ENCODE measurements at places on chromosomes 7 and 10. TPM values are rescaled to one million over a fixed set of nuclear protein-coding genes. Genes with fewer than 3 reads are reported as not detected.

- no peaks in the 10 kb centered on the region for H3K4me1 ChIP-seq
- no peak overlapping the region for H3K4me3 ChIP-seq
- no peak overlapping the region for H3K27ac ChIP-seq
Measured at GRCh38 chr10:10605551-10606081, 412.1 kb upstream of the CELF2 start.

DNA sequence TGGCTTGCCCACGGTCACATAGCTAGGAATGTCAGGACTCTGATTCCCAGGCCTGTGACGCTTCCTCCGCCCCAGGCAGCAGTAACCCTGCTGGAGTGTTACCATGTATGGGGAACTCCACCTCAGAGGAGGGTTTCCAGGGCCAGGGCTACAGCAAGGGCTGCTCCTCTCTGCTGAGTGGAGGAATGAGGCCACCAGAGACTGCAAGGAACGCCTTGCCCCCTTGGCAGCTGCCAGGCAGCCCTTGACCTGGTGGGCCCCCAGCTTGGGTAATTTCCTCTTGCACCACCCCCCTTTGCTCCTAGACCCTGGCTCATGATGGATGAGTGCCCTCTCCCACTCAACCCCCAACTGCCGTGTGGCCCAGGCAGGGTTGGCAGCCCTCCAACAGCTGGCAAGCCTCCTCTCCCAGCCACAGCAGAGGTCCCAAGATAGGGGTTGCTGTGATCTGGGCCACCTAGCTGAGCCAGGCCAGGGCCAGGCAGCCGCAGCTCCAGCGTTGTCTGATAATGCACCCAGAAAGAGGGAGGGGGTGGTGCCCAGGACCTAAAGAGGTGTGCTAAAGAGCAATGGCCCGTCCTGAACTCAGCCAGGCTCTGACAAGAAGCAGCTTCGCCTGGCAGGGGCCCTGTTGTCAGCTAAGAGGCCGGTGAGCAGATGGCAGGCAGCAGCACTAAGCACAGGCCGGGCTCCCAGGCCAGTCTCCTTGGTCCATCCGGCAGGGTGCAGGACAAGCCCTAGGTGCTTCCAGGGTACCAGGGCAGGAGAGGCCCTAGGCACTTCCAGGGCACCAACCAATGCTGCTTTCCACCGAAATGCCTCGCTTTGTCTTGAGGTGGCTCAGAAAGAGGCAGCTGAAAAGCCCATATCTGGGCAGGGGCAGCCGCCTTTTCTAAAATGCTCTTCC lies 35.4 kb downstream of the DRGX start:
- no peak for DNase-seq
- H3K27me3 ChIP-seq, result no peaks in the 10 kb centered on the region
- H3K27ac ChIP-seq, result no peak overlapping the region
- no peaks in the 10 kb centered on the region for H3K36me3 ChIP-seq
- H3K4me3 ChIP-seq, result no peak overlapping the region

GRCh38 chr10:44398271-44398670 lies 13.4 kb upstream of the CXCL12 start:
- peak; percentile 18 for DNase-seq
- no peaks in the 10 kb centered on the region for H3K36me3 ChIP-seq
- no peaks in the 10 kb centered on the region for H3K27me3 ChIP-seq
- H3K4me3 ChIP-seq, result no peak overlapping the region
- H3K27ac ChIP-seq, result no peak overlapping the region

DNA sequence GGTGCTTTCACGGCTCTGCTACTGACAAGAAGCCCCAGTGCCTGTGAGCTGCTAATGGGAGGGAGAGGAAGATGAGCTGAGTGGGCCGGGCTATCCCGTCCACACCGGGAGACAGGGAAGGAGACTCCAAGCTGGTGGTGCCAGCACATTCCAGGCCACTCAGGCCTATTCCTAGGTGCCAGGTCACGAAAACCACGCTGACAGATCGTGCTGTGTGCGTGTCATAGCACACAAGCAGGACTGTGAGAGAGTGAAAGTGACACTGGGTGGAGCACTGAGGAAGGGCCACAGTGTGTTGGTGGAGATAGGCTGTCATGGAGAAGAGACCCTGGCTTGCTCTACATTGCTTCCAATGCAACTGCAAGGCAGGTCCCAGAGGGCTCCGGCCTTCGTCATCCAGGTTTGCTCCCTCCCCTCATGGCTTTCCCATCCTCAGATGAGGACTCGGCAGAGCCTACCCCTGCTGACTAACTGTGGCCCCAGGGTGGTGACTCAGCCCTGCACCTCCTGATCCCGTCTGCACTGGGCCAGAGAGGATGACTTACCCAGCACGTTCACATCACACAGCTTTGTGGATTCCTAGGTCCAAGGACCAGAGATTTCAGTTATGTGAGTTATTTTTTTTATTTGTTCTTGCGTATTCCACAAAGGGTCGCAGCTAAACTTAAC lies 167.3 kb downstream of the EGFR start:
- no peaks in the 10 kb centered on the region for H3K4me1 ChIP-seq
- DNase-seq, result no peak
- H3K4me3 ChIP-seq, result no peak overlapping the region
- no peaks in the 10 kb centered on the region for H3K27me3 ChIP-seq

DNA sequence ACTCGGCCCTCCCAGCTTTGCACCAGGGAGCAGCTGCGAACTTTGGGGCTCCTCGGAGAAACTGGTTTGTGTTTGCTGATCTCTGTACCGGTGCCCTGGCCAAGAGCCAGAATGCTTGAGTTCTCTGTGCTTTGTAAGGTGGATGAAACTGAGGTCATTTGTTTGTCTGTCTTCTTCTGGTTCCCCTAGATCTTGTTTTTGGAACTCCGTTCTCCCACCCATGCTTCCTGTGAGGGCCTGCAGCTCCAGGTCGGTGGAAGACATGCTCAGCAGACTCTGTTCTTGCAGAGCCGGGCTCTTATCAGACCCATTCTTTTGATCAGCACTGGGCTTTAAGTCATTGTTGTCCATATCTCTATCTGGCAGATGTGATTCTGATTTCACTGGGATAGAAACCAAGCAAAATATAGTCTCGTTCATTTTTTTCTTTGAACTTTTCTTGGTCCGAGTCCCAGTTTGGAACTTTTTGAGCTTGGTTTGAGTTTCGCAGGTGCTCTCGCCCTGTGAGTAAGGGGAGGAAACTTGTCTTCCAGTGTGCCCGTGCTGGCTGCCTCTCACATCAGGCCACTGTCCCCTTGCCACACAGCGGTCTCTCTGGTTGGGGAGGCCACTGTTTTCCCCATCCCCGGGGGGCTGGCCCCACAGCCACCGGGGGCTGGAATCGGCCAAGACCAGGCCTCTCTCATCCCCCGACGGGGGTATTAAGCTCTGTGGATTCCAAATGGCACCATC lies 31.2 kb downstream of the JCAD start:
- no peaks in the 10 kb centered on the region for H3K4me1 ChIP-seq
- H3K36me3 ChIP-seq, result no peaks in the 10 kb centered on the region
- H3K4me3 ChIP-seq, result no peak overlapping the region
- DNase-seq, result peak; percentile 36

DNA sequence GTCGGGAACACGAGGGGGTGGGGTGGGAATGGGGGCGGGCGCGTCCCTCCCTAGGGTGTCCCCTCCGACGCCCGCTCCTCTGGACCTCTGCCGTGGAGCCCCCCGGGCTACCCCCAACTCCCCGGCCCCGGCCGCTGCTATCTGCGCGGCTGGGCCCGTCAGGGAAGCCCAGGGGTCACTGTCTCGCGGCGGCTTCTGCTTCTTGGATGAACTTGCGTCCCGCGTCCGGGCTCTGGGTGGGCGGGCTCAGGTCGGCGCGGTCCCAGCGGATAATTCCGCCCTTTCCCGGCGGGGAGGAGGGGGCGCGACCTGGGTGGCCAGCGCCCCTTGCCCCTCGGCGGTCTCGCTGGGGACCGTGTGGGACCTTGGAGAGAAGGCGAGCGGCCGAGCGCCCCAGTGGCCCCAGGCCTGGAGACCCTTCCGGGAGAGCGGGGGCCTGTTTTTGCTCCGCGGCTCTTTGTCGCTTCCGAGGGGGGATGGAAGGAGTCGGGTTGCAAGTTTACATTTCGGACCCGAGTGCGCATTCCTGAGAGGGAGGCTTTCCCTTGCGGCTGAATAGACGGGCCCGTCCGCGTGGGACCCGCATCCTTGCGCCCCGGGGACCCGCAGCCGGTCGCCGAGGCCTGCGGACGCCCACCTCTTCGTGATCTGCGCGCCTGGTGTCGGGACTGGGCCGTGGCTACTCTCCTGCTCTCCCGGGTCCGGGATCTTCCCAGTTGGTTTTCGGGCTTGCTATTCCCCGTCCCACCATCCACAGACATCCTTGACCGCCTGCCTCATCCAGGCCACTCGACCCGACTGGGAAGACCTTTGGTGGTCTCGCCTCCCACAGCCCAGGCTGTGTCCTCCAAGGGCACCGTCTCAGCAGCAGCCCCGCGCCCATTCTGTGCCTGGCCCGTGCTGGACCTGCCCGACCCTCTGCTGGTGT lies 812 bp downstream of the DOCK1 start:
- peak overlapping the region; percentile 92 for H3K4me3 ChIP-seq
- peak; percentile 26 for DNase-seq
- H3K36me3 ChIP-seq, result no peaks in the 10 kb centered on the region

DNA sequence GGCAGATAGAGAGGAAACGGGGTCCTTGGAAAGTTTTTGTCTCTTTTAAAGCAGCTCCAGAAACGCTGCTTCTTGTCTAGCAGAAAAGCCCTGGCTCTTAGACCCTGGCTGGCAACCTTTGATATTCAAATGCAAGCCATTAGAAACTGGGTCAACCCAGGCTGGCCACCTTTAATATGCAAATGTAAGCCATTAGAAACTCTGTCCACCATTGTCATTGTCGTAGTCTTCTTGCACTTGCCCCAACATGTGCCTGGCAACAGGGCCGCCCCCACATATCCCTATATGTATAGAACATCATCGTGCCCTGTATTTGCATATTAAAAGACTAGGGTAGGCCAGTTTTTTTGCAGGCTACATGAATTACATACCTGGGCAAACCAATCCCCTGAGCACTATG lies 621.3 kb upstream of the DPP6 start:
- no peaks in the 10 kb centered on the region for H3K4me1 ChIP-seq

GRCh38 chr7:139084709-139085108 lies 24.8 kb downstream of the ZC3HAV1 start:
- no peaks in the 10 kb centered on the region for H3K27me3 ChIP-seq
- H3K4me3 ChIP-seq, result no peak overlapping the region
- no peak for DNase-seq
- H3K4me1 ChIP-seq, result no peaks in the 10 kb centered on the region

GRCh38 chr7:79357101-79357500 lies 96.4 kb downstream of the MAGI2 start:
- no peak for DNase-seq
- no peaks in the 10 kb centered on the region for H3K36me3 ChIP-seq
- H3K27ac ChIP-seq, result no peak overlapping the region
- H3K27me3 ChIP-seq, result no peaks in the 10 kb centered on the region

GRCh38 chr7:1200045-1200444 lies 32.6 kb upstream of the UNCX start:
- DNase-seq, result no peak
- H3K36me3 ChIP-seq, result no peaks in the 10 kb centered on the region
- H3K27me3 ChIP-seq, result no peaks in the 10 kb centered on the region
- H3K27ac ChIP-seq, result no peak overlapping the region

DNA sequence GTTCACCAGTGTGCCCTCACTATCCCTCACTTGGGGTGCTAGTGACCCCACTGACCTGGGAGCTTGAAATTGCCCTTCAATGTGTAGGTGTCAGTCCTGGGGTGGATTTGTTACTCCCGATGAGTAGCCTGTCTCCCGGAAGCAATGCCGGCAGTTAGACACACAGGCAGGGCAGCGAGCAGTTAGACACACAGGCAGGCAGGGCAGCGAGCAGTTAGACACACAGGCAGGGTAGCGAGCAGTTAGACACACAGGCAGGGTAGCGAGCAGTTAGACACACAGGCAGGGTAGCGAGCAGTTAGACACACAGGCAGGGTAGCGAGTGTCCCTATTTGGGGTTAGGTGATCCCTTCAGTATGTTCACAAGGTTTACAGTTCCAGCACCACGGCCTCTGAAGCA lies 44.0 kb downstream of the VWA2 start:
- no peak overlapping the region for H3K4me3 ChIP-seq
- no peak for DNase-seq
- H3K36me3 ChIP-seq, result no peaks in the 10 kb centered on the region
- H3K4me1 ChIP-seq, result no peaks in the 10 kb centered on the region
- no peaks in the 10 kb centered on the region for H3K27me3 ChIP-seq

GRCh38 chr10:121080281-121080891 lies 229.2 kb downstream of the WDR11 start:
- no peak overlapping the region for H3K4me3 ChIP-seq
- DNase-seq, result no peak
- no peaks in the 10 kb centered on the region for H3K27me3 ChIP-seq

- H3K4me1 ChIP-seq, result no peaks in the 10 kb centered on the region
- DNase-seq, result no peak
- H3K36me3 ChIP-seq, result no peaks in the 10 kb centered on the region
- H3K27ac ChIP-seq, result no peak overlapping the region
Measured at GRCh38 chr7:35599645-35600044, 95.3 kb downstream of the HERPUD2 start.

- H3K4me3 ChIP-seq, result no peak overlapping the region
- no peak overlapping the region for H3K27ac ChIP-seq
- H3K36me3 ChIP-seq, result no peaks in the 10 kb centered on the region
- H3K4me1 ChIP-seq, result no peaks in the 10 kb centered on the region
Measured at GRCh38 chr10:24193330-24193729, 15.6 kb upstream of the KIAA1217 start.

- peak; percentile 15 for DNase-seq
- H3K4me3 ChIP-seq, result no peak overlapping the region
- H3K27ac ChIP-seq, result no peak overlapping the region
- H3K27me3 ChIP-seq, result no peaks in the 10 kb centered on the region
- no peaks in the 10 kb centered on the region for H3K4me1 ChIP-seq
Measured at GRCh38 chr7:151142686-151143040, 24.8 kb downstream of the GBX1 start.

- H3K27ac ChIP-seq, result no peak overlapping the region
- H3K36me3 ChIP-seq, result no peaks in the 10 kb centered on the region
- no peak for DNase-seq
- H3K4me1 ChIP-seq, result no peaks in the 10 kb centered on the region
Measured at GRCh38 chr7:20185988-20186387, 31.2 kb downstream of the MACC1 start.

GRCh38 chr10:37872283-37872682 lies 14.9 kb upstream of the ZNF248 start:
- H3K27me3 ChIP-seq, result no peaks in the 10 kb centered on the region
- DNase-seq, result no peak
- no peak overlapping the region for H3K27ac ChIP-seq
- no peak overlapping the region for H3K4me3 ChIP-seq

GRCh38 chr10:15220445-15220844 lies 52.0 kb upstream of the NMT2 start:
- H3K4me3 ChIP-seq, result no peak overlapping the region
- H3K27ac ChIP-seq, result no peak overlapping the region
- no peaks in the 10 kb centered on the region for H3K4me1 ChIP-seq
- no peaks in the 10 kb centered on the region for H3K27me3 ChIP-seq

DNA sequence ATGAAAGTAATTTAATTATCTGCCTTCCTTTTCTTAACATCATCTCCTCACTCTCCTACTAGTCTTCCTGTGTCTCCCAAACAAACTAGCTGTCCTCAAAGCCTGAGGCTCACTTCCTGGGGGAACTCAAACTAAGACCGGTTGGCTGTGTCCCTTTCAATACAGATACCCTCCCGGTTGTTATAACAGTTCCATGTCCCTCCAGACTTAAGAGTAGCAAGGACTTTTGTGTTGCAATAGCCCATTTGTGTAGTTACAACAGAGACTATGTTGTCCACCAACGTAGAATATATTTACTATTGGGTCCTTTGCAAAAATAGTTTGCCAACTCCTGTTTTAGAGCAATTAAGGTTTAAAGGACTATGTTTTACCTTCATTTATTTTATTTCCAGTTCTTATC lies 8.6 kb upstream of the TARP start:
- H3K36me3 ChIP-seq, result no peaks in the 10 kb centered on the region
- H3K4me1 ChIP-seq, result no peaks in the 10 kb centered on the region
- no peaks in the 10 kb centered on the region for H3K27me3 ChIP-seq
- no peak for DNase-seq
- no peak overlapping the region for H3K4me3 ChIP-seq

KIF11 gene
- polyA plus RNA-seq, result 0.19 TPM

ORAI2 gene
- polyA plus RNA-seq, result 8.6 TPM

ZNF679 gene
- polyA plus RNA-seq, result not detected

ELMO1 gene
- polyA plus RNA-seq, result 7.1 TPM

NPFFR1 gene
- not detected for polyA plus RNA-seq

Measured in pancreas (tissue), 10 donors.